ENCODE measurements at places on chromosomes 6 and 20.

DNA sequence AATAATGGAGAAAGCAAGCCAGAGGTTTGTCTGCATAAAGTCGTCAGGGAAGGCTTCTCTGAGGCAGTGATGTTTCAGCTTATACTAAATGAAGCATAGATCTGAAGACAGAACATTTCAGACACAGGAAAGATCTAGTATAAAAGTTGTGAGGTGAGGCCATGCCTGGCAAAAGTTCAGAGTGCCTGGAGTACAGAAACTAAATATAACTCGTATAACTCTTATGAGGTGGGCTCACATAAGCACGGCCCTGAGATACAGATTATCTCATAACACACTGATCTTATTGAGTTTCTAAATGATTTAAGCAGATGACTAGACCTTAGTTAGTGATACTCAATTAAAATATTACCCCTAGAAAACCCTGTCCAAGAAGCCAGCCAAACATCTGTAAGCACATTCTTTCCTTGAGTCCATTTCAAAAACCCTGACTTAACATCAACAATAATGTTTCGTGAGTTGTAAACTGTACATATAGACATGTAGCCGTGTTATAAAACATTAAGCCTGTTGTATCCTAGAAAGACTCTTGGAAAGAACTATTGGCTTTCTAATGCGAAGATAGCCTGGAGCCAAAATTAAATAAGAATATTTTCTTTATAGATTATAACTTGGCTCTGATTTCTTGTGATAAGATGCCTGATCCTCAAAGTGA lies 667.6 kb downstream of the TENT5A start:
- DNase-seq, result no peak

- DNase-seq, result no peak
These were observed 12.9 kb upstream of the OCSTAMP start for GRCh38 chr20:46563170-46563859.

DNA sequence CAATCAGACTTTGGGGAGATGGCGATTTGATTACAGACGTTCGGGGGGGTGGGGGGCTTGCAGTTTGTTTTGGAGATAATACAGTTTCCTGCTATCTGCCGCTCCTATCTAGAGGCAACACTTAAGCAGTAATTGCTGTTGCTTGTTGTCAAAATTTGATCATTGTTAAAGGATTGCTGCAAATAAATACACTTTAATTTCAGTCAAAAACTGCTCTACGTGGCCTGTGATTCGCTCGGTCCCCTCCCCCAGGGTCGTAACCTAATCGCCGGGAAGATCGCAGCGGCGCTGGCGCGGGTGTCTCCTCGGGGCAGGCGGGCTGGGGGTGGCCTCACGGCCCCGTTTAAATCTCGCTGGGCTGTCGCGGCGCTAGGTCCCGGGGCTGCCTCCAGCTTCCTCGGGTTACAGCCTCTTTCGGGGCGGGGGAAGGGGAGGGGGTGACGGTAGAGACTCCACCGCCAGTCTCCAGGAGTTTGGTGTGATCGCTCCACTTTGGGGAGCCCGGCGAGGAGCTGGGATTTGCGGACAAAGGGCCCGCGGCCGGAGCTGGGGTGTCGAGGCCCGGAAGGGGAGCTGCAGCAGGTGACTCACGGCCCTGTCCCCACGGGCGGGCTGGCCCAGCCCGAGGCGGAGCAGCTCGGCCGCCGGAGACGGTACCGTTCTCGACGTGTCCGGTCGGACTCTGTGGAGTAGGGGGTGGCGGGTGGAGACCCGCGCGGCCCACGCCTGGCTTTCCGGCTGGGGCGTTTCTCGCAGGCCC lies 4.2 kb downstream of the FOXC1 start:
- DNase-seq, result no peak

- DNase-seq, result no peak
These were observed 72.0 kb upstream of the INSM1 start for GRCh38 chr20:20295621-20296498.

GRCh38 chr6:34200340-34200971 lies 36.2 kb upstream of the HMGA1 start:
- DNase-seq, result no peak

GRCh38 chr6:26165261-26165790 lies 78.1 kb downstream of the HFE start:
- no peak for DNase-seq

DNA sequence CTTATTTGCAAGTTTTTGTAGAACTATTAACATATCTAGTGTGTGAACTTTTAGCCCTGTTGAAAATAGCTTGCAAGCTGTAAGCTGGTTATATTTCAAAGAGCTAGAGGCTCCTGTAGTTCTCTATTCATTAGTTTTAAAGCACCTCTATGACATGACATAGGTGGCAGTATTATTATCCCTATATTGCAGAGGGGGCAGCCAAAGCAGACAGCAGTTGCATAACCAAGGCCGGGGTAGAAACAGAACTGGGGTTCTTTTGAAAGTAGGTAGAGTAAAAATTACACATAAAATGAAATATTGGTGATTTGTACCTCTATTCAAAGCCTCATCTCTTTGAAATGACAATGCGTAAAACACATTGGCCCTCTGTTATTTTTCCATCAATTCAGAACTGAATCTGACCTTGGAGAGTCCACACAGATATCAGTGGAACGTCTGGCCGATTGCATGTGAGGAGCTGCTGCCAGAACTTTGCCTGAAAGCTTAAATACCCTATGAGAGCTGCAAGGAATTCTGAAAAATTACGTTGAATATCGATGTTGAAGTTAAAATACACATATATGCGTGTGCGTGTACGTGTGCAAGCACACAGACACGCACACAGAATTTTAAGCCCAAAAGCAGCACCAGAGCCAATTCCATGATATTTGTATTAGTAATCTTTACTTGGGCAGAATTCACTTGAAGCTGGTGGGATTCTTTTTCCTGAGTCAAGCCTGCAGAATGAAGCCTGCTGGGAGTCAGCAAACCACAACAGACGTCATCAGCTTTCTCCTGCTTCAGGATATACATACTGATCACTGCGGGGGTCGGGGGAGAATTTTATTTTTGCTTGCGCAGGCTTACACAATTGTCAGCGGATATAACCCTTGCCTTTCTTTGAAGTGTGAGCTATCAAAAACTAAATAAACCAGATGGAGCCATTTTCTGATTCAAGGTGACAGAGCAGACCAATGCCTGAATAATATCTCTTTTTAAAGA lies 163.2 kb downstream of the PDE7B start:
- DNase-seq, result no peak

- DNase-seq, result no peak
These were observed 48.1 kb downstream of the RRBP1 start for GRCh38 chr20:17633850-17634500.

GRCh38 chr6:101080597-101080996 lies 199.5 kb upstream of the ASCC3 start:
- no peak for DNase-seq

DNA sequence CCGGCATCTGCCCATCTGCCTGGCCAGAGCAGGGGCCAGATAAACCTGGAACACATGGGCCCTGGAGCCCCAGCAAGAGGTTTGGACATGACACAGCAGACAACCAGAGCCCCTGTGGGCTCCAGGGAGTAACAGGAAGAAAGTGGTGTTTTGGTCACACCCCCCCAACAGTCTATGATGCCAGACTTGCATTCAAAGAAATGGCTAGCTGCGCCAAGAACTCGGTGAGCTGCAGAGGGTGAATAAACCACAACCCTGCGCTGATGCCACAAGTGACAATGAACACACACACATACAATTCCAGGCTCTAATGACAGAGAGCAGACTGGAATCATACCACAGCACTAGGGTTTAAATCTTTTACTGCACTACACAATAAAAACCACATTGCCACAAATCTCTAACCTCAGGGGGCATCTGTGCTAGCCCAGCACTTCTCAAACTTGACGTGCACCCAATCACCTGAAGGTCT lies 34.0 kb downstream of the TRERF1 start:
- DNase-seq, result peak; percentile 53
